ENCODE measurements at places on chromosomes 11 and 22.

DNA sequence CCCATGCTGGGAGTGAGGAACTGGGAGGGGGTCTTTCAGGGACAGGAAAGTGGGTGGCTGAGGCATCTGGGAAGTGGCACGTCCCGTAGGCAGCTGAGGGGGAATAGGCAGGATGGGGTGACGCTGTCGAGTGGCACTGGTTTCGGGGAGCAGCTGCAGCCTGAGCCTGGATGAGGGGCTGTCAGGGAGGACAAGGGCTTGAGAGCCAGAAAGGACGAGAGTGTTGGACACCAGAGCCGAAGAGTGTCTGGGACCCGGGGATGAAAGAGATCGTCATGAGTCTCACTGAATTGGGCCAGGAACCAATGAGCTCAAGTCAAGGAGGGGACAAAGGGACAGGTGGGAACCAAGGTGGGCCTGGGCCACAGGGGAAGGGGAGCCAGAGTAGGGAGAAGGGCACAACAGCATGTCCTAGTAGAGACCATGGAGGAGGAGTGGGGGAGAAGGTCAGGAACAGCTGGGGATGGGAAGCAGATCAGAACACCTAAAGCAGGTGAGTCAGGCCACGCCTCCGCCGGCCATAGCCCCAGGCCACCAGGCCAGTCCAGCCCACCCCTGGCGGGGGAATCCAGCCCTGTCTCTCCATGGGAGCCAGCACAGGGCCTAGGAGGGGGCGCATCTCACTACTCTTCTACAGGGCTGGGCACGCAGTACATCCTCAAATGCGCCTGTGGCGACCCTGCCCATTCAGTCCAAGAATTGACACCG is 4.2 kb downstream of the RAB3IL1 start:
- DNase-seq = no peak

GRCh38 chr11:126731576-126732142 is 268.9 kb downstream of the KIRREL3 start:
- DNase-seq = no peak

GRCh38 chr11:69430566-69430965 is 50.9 kb upstream of the LINC01488 start:
- no peak for DNase-seq

DNA sequence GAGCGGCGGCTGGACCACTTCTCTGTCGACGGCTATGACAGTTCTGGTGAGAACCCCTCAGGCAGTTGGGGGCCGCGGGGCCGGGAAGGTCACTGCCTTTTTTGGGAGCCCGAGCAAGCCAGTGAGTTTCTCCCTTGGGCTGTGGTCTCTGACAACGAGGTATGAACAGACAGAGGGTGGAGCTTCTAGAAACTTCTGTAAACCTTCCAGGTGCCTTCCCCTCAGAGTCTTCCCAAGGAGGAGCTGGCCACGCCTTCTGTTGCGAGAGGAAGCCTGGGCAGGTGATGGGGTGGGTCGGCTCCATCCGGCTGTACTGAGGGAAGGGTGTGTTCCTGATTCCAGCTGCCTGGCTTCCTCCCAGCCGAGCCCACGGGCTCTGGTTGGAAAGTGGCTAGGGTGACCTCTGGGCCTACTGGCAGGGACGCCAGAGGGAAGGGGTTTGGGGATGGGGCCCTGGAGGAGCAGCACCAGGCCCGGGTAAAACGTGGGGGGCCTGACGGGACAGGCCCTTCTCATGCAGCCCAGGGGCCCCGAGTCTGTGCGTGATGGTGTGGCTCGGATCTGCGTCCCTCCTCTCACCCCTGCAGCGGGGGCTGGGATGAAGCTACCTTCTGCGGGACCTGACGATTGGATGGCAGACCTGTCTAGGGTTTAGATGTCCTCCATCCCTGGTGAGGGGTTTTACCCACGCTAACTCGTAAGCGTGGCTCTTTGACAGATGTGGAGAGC is 110.8 kb downstream of the KCNQ1OT1 start:
- no peak for DNase-seq

- no peak for DNase-seq
These were observed 124.6 kb downstream of the PHF21B start for GRCh38 chr22:44884968-44885805.
